ENCODE measurements at places on chromosomes 16 and 17. TPM values are rescaled to one million over a fixed set of nuclear protein-coding genes. Genes with fewer than 3 reads are reported as not detected.

The AANAT gene
- not detected for total RNA-seq

The MT1H gene
- not detected for total RNA-seq

The MILR1 gene
- total RNA-seq, result 16.3 TPM

The EIF3CL gene
- total RNA-seq, result 72.8 TPM

The IL17C gene
- not detected for total RNA-seq

The AGRP gene
- total RNA-seq, result not detected

The PLCD3 gene
- total RNA-seq, result 27.3 TPM
